ENCODE measurements at places on chromosomes 5 and 9.

DNA sequence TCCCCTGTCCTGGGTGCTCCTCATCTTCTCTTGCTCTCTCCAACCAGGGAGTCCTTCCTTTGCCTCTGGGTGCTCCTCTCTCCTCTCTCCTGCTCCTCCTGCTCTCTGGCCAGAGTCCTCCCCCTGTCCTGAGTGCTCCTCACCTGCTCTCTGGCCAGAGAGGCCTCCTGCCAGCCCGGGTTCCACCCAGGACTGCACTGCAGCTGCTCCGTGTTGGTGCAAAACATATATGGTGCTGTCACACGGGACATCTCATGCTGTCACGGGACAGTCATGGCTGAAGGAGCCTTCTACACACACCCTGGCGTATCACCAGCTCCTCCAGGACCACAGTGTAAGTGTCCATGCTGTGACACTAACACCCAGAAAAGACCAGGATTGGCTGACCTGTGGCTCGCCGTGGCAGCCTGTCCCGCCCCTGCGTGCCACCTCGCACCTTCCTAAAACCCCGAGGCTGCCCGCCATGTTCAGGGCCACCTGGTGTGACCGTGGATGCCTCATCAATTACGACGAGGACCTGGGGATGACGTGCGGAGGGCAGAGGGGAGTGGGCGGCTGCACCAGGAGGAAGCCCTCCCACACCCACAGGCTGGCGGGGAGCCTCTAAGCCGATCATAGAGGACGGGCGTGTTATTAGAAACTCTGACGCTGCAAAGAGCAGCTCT is 27.9 kb upstream of the SLC6A3 start:
- no peak for DNase-seq

DNA sequence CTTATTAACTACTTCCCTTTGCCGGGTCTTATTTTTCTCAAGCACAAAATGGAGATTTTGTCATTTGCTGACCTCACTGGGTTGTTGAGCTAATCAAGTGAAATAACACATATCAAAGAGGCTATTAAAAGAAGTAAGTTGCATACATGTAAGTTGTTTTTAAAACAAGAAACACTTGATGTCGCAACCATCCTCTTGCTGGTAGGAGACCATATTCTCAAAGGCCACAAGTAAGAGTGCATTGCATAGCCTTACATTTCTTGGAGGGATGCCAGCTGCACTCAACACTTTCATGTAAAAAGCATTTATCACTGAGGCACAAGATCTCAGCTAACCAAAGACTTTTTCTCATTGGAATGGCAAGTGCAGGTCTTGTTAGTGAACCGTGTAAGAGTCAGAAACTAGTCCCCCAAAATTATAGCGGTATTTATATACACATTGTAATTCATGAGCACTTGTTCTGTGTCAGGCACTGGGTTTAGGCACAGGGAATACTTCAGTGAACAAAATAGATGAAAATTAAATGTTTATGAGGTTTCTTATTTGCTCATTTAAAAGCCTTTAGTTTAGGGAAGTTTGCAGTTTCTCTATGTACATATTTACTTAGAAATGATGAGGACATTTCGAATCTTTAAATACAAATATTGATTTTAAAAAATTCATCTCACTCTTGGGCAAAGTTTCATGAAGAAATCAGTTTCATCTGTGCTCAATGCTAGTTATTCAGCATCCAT is 72.0 kb downstream of the ZFAND5 start:
- no peak for DNase-seq

- DNase-seq: no peak
Measured at GRCh38 chr5:155987265-155987810, 339.6 kb upstream of the SGCD start.

- no peak for DNase-seq
Measured at GRCh38 chr5:45604092-45604491, 92.1 kb downstream of the HCN1 start.

- no peak for DNase-seq
Measured at GRCh38 chr9:26811106-26811505, 81.5 kb downstream of the CAAP1 start.

DNA sequence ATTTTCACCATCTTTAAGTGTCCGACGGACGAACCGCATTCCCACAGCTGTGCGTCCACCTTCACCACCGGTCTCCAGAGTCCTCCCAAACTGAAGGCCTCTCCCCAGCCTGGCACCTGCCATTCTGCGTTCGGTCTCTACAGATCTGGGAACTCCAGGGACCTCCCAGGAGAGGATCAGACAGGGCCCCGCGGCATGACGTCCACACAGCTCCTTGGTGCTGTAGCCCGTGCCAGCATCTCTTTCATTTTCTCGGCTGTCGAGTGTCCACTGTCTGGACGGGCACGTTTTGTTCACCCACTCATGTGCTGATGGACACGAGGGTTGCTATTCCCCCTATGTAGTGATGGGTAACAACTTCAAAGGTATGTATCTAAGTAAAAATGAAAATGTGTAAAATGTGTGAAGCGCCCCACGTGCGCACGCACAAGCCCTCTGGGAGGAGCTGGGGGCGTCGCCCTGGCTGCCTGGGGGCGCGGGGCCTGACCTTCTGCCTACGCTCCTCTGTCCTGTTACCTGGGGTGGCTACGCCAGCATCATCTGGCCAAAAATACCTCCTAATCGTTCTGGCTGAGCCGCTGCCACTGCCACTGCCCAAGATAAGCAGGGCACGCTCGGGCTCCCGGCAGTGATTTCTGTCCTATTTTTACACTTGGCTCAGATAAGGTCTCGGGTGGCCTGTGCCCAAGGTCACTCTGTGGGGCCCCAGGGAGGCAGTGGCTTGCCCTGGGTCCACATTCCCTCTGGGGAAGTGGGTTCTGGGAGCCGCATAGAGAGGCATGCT is 10.8 kb upstream of the SLC12A7 start:
- no peak for DNase-seq

DNA sequence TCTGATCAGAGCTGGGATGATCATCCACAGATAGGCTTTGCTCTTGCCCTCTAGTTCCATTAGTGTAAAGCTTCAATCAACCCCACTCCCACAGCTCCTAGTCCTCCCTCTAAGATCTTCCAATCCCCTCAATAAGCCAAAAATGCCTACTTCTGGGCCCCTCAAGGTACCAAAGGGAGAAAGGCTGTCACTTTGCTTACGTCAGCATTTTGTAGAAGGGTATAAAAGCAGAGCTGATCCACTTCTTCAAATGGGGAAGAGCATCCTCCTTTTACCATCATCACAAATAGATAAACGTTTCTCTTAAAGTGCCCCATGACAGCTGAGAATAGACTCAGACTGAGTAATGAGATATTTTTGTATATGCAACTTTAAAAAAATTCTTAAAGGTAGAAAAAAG is 13.1 kb upstream of the ADGRV1 start:
- no peak for DNase-seq

DNA sequence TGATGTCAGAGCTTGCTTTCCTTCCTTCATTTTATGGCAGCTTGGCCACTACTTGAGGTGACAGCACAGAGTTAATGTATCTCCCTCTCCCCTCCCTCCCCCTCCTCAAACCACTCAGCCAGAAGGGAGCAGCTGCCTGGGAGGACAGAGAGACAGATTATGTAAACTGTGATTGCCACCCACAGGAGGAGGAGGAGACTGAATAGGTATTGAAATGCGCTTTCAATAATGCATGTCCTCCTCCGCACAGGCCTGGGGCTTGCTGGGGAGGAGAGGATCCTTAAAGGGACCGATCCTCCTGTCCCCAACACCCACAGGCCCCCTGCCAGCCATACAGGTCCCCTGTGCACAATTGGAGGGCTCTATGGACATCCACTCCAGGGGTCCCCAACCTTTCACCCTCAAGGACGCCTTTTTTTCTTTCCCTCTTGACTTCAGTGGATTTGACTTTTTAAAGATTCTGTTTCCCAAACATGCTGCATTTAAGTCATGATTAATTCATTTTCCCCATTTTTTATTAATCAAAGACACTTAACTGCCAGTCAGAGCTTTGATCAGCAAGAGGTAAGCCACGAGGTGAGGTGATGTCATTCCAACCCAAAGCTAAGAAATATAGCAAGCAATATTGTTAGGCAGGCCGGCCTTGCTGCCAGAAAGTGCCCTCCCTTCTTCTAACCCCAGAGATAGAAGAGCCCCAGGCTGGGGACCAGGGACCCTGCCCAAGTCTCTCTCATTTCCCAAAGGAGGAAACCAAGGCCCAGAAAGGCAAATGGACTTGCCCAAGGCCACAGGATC is 47.5 kb upstream of the CPLX2 start:
- DNase-seq: no peak

DNA sequence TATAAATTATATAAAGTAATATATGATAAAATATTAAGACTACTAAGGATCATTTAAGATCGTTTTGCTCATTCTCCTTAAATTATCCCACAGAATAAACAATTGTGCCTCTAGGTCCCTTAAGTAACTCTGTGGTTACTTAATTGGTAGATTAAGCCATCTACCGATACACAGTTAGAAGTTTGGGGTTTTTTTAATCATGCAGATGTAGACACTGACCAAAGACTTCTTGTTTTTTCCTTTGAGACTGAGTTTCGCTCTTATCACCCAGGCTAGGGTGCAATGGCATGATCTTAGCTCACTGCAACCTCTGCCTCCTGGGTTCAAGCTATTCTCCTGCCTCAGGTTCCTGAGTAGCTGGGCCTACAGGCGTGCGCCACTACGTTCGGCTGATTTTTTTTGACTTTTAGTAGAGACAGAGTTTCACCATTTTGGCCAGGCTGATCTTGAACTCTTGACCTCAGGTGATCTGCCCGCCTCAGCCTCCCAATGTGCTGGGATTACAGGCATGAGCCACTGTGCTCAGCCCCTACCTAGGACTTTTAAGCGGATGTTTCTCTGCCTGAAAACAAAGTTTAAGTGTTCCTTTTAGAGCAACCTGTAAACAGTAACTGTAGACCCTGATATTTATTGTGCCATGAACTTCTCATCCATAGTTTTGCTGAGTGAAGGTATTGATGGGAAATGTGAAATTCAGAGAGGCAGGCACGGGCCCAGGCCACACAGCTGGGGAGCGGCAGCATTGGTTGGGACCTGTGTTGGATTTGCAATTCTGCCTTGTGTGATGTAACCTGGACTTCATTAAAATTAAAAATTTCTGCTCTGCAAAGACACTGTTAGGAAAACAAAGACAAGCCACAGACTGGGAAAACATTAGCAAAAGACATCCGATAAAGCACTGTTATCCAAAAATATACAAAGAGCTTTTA is 11.6 kb downstream of the CEL start:
- peak; percentile 6 for DNase-seq

- no peak for DNase-seq
Measured at GRCh38 chr5:67383451-67383850, 186.9 kb upstream of the CD180 start.

DNA sequence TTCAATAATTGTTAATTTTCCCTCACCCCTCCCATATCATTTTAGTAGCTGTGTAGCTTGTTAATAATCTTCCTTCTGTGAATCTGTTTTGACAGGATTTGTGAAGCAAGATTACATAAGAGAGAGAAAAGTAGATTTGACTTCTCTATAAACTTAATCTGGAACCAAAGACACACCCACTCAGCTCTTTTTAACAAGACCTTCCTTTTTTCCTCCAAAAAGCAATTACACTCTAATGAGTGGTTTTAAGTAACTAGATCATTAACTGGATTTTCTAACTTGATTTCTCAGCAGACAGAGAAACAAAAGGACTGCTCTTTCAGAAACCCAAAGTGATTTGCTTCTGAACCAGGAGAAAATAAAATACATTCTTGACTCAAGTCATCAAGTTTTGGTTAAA is 21.9 kb downstream of the RFK start:
- no peak for DNase-seq

DNA sequence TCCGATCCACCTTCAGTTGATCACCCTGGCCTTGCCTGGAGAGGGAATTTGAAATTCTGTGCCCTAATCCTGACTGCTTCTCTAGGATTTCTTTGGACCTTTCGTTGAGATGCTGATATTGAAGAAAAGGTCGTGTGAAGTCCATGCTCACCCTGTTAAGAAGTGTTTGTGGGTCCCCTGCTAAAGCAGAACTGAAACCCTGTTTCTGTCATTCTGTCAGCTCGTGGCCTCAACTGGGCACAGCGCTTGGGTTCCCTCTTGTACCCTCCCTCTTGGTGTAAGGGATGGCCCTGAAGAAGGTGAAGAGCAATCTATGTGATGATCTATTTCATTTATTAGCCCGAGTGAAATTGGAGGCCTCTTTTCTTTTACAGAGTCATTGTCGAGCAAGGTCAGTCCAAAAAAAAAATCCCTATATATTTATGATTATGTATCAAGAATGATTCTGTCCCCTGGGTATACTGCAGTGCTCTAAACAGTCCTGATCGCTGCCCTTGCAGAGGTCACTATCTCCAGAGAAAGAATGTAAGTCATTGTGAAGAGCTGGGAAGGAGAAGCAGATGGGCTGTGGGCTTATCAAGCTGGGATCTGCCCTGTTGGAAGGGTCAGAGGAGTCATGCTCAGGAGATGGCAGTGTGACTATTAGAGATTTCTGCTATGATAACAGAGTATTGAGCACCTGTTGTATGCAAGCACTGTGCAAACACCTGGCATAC is 56.1 kb downstream of the WWC1 start:
- DNase-seq: no peak

GRCh38 chr9:87160148-87161102 is 213.1 kb upstream of the GAS1 start:
- no peak for DNase-seq

GRCh38 chr5:160445132-160445531 is 23.5 kb downstream of the PTTG1 start:
- DNase-seq: no peak

- peak; percentile 66 for DNase-seq
Measured at GRCh38 chr5:171367424-171368370, 20.0 kb upstream of the NPM1 start.

DNA sequence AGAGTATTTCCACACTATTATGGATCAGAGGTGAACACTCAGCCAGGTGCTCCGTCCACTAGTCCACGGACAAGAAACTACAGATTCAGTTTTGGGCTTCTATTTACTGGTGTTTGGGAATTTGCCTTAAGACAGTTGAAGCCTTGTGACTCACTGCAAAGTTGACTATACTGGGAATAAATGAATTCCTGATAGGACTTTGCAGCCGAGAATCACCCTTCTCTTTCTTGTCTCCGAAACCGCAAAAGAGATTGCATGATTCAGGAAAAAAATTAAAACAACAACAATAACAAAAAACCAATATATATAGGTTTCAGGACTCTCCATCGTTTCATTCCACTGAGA is 716 bp downstream of the TMEM171 start:
- DNase-seq: peak; percentile 20

- DNase-seq: no peak
Measured at GRCh38 chr5:82901281-82901888, 175.8 kb downstream of the TMEM167A start.

GRCh38 chr5:55498457-55498856 is 36.3 kb downstream of the PLPP1 start:
- no peak for DNase-seq
